ENCODE measurements at places on chromosomes 16 and 17. TPM values are rescaled to one million over a fixed set of nuclear protein-coding genes. Genes with fewer than 3 reads are reported as not detected.

GRCh38 chr16:3661311-3661710 lies 6.8 kb downstream of the DNASE1 start:
- no peak for DNase-seq

- DNase-seq: no peak
Observed at GRCh38 chr17:66978514-66979061, 14.1 kb downstream of the CACNG4 start.

DNA sequence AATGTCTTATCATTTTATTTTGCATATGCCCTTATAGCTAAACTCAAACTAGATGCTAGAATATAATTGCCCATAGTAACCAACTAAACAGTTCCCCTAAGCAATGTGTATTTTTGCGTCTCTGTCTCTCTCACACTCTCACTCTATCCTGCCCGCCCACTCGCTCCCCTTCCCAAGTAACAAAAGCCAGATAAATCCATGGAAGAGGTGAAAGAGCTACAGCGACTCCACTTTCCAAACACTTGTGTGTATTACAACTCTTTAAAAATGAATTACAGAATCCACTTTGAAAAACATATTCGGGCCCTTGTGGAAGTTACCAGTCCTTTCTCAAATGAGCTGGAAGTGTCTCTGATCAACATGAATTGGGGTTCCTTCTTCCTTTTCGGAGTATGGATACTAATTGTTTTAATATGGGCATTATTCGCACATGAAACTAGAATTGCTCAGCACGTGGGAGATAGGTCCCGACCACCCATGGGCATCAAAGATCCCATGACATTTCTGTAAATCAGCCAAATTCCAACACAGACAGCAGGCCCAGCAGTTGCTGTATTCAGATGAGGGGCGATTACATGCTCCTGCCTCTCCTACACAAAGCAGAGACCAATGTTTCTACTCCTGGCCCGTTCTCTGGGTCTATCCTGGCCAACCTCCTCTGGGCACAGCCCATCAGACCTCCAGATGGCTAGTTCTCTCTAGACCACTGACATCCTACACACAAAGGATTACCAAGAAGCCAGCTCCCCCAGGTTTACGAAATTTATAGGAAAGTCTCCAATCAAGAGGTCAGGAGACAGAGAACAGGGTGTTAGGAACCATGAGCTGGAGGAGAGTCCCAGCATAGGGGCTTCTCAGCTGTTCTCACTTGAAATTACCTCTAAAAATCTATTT lies 121.5 kb downstream of the ZFHX3 start:
- DNase-seq: no peak

- DNase-seq: no peak
Observed at GRCh38 chr16:4220358-4220757, 21.5 kb downstream of the SRL start.

The MT1G gene
- total RNA-seq: 0.90 TPM

DNA sequence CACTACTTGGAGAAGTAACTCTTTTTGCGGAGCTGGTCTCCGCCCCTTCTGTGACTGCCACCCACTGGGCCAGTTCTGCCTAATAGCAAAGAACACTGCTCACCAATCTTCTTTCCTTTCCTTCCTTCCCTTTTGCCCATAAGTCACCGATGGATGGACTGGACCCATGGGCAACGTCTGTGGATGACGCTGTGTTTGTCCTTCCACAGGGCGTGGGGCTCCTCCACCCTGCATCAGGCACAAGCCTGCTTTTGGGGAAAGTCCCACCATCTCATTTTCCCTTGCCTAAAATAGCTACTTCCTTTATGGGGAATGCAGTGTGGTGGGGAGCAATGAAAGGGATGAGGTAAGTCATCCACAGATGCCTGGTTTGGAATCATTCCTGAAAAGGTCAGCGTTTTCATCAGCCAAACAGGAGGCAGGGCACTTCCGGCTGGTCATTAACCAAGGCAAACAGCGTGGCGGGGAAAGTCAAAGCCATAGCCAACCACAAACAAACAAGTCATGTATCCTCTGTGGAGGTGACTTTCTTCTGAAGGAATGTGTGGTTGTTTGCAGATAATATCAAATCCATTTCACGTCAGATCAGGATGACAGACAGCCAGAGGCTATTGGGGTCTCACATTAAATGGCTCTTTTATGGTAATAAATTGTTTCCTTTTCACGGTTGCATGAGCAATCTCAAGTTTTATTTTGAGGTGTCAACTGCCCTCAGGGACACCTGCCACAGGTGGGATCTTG lies 30.7 kb upstream of the MED9 start:
- no peak for DNase-seq

DNA sequence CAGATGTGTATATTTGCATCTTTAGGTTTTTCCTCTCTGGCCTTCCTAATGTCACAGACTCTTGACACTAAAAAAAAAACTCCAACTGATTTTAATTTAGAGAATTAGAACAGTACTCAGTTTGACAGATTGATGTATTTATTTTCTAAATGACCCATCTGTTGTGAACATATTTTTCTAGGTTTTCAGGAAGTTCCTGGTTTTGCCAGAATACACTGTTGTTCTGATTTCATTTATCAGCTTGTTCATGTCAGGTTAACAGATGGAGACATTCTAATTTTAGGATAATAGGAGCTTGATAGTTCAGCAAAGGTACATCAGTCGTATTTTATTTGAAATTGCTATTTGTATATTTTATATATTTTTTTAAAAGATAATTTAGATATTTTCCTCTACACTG lies 133.4 kb downstream of the TANC2 start:
- no peak for DNase-seq
